Fibroblast of skin of left biceps (primary cell): ENCODE measurements at places on chromosomes 6 and 20.

DNA sequence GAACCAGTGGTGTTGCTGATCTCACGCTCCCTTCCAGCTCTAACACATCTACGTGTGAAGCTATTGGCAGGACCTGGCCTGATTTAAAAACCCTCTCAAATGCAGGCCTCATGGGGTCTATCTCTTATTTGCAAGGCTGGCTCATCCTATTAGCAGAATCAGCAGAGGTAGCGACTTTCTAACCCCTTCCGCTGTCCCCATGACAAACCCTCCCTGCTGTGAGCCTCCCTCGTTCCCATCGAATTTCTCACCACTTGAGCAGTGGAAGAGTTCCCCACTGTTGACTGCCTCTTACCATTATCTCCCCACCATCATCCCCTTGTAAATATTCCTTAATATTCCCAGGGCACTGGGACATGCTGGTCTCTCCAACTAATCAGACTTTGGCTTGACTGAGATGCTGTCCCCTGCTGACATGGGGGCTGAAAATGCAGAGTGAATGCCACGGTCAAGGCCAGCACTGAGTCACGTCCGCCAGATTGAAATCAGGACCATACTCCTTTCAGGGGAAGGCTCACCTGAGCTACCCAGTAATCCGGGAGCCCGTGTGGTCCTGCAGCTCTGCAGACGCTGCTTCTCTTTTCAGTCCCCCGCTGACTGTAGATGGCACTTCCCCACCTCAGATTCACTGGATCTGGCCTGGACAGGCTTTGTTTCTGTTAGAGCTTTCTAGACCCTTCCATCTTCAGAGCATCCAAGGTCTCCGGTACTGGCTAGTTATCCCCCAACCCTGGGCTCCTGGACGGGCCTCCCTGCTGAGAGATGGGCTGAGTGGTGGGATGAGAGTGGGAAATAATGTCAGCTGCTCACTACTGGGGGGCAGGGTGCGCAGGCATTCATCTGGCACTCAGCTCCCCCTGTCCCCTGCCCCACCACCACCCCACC, 23.1 kb downstream of the AAR2 start:
- no peak for DNase-seq

DNA sequence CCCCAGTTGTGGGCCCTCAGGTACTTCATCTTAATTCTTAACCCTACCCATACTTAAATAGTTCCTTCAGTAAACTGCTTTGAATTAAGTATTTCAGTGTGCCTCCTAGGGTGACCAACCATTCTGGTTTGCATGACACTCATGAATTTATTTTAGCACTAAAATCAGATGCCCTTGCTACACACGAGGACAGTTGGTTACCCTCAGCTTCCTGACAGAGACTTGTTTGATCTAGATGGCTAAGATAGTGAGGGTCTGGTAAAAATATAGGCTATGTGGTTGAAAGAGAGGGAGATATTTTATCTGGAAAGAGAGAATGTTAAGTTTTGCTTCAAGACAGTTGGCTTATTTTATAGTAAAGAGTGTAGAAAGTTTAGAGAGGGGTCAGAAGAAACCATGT, 10.6 kb downstream of the PGK2 start:
- no peak for DNase-seq

DNA sequence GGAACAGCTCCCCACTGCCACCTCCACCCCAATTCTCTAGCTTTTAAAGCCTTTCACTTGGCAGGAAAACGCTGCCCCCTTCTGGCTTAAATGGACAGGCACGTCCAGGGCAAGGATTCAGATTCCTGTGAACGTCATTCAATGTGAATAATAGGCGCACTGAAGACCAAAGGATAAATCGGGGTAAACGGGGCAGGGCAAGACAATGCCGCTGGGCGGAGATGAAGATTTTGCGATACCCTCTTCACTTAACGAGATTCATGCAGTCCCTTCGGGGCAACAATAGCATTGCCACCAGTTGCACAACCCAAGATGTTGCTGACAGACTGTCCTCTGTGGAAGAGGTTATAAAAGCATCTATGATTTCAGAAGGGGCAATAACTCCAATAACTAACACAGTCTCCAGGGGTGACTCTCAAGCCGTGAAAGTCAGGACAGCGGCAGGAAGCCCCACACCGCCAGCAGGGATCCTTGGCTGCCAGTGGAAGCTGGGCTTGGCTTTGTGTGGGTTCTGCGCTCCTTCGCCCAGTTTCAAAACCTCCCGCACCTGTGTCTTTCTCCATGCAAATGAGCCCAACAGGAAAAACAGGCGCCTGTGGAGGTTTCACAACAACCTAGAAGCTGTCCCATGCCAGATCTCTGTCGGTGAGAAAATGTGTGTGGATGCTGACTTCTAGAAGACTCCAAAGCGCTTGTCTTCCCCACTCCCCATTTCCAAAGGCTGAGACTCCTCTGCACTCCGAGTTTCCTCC, 291.8 kb downstream of the BMP7 start:
- peak; percentile 17 for DNase-seq

GRCh38 chr20:40686893-40687292, 2.1 kb downstream of the MAFB start:
- DNase-seq: no peak

- no peak for DNase-seq
These were observed 27.1 kb downstream of the ULBP1 start for GRCh38 chr6:149990661-149991471.

- DNase-seq: no peak
These were observed 121.1 kb downstream of the CDC5L start for GRCh38 chr6:44508646-44509045.

- DNase-seq: no peak
These were observed 3.2 kb upstream of the MCCD1 start for GRCh38 chr6:31525553-31525931.

DNA sequence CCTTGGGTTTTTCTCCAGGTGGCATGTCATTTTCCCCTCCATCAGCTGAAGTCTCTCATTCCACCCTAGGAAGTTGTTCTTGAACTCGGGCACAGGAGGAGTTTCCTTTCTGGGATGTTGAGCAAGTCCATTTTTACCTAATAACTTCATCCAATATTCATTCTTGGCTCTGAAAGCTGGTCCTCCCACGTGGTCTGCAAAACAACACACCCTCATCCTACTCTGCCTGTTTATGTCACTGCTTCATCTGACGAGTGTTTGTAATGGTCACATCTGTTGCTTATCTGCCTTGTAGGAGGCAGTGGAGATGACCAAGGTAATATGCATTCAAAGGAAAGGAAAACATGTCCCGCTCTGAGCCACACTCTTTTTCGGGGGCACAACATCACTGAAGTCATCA, 41.7 kb upstream of the AIG1 start:
- DNase-seq: no peak

- no peak for DNase-seq
These were observed 15.7 kb downstream of the GSTA3 start for GRCh38 chr6:52893803-52894202.

- DNase-seq: no peak
These were observed 2.5 kb downstream of the TTPAL start for GRCh38 chr20:44478206-44478605.

- no peak for DNase-seq
These were observed 11.7 kb downstream of the SFT2D1 start for GRCh38 chr6:166330612-166331011.

DNA sequence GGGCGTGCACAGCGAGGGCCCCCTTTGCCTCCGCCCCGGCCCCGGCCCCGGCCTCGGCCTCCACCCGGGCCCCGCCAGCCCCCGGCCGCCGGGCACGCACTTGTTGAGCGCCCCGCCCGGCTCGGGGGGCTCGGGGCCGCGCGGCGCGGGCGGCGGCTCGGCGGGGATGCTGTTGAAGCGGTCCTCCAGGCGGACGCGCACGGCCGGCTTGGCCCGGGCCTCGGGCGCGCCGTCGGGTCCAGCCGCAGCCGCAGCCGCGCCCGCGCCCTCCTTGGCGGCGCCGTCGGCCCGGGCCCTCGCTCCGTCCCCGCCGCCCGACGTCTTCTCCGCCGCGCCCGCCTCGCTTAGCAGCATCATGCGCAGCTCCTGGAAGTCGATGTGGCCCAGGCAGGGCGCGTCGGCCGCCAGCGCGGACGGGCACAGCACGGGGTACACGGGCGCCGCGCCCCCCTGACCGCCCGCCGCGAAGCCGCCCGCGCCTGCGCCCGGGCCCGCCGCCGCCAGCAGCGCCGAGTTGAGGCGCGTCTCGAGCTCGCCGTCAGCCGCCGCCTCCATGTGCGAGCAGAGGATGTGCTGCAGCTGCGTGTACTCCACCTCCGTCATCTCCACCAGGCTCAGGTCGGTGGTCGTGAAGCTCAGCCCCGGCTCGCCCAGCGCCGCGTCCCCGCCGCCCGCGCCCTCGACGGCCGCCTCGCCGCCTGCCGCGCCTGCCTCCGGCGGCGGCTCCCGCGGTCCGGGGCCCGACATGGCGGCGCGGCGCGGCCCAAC, 514 bp downstream of the TCFL5 start:
- DNase-seq: no peak

DNA sequence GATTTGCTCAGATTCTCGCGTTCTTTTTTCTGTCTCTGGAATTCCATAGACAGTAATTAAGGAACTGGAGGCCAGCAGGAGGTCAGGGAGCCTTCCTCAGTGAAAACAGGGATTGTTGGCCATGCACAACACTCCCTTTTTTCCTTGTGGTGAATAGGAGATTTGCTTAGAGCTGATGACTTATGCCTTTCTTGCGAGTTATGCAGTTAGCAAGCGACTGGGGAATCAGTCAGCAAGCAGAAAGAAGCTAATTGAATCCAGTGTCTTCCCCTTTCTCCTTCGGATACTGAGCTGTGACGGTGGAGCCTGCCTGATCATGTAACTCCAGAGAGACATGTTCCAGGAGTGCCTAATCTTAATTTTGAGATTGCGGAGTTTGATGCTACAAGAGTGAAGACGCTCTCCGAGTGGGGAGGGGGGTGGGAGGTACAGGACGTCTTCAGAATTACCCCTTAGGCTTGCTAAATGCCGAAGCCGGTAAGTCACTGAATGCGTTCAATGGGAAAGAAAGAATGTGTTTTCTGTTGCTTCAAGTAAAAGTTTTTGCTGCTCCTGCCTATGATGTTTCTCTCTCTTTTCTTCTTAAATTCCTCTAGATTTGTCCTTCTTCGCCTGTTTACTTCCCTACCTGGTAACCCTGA, 165.9 kb downstream of the SASH1 start:
- no peak for DNase-seq

DNA sequence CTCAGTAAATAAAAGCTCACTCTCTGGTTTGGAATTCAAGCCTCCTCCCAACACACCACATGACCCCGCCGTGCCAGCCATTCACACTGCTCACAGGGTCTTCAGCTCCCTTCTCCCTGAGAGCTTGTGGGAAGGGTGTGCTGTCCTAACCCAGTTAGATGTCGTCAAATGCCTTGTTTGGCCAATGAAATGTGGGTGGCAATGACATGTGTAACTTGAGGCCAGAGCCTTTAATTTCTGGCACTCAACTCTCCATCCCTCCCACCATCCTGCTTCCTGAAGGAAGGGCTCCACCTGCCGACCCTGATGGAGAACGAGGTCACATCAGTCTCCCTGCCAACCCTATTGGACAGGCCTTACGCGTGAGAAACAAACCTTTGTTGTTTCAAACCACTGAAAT, 224.5 kb upstream of the AGPAT4 start:
- no peak for DNase-seq

- DNase-seq: no peak
These were observed 19.1 kb downstream of the SYNJ2 start for GRCh38 chr6:158000530-158001307.

DNA sequence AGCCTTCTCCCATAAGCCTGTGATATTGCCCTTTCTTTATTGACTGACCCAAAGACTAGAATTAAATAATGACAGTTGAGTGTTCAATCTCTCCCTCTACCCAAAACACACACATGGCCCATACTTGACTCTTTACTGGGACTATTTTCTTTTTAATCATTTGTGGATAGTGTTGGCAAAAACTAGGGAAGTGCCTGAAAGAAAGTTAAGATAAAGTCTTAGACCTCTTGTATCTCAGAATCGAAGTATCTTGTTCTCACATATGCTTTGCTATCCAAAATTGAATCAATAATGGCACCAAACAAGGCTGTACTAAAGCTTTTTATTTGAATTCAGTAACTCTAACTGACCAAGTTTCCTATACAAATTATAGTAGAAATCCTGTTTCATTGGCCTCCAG, 19.0 kb downstream of the TMEM244 start:
- no peak for DNase-seq

DNA sequence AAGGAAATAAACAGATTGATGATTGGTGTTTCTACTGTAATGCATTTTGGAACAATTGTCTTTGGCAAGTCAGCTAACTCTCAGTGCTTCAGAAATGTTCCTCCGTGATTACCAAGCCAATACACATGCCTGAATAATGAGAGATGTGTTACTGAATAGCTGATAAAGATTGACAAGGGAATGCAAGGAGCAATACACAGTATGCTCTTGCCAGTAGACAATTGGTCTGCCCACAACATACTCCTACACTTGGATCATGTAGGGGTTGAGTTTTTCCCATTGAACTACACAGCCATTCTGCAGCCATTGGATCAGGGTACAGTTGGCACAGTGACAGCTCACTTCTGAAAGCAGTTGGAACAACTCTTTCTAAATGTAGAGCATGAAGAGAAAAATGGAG, 5.6 kb upstream of the GJB7 start:
- DNase-seq: no peak

- DNase-seq: no peak
These were observed 420 bp upstream of the MCCD1 start for GRCh38 chr6:31528307-31528777.

GRCh38 chr6:101083533-101084175, 202.5 kb upstream of the ASCC3 start:
- peak; percentile 16 for DNase-seq

GRCh38 chr6:34568341-34569201, 12.4 kb upstream of the SPDEF start:
- DNase-seq: no peak

DNA sequence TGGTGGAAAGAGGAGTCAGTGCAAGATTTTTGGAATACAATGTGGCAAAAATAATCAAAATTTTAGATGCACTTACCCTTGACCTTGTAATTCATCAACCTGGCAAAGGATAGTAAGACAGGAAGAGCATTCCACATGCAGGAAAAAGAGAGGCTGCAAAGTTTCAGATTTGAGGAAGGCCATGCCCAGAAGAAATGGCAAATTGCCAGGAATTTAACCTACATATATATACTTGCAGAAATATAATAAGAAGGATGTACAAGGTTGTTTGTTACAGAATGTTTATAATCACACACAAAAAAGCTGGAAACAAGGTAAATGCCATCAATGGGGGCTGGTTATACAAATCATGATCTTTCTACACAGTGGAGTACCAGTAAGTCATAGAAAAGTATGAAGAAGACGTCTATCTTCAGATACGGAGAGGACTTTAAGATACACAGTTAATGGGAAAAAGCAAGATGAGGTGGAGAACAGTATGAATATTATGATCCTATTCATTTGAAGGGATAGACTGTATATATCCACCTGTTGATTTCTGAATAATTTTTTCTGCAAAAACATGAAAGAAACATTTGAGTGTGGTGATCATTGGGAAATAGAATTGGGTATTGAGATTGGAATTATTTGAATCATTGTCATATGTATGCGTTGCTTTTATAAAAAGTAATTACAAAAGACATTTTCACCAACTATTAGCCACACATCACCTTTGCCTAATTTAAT, 253.8 kb downstream of the TBC1D7 start:
- no peak for DNase-seq

- no peak for DNase-seq
These were observed 5.3 kb downstream of the ANKRD6 start for GRCh38 chr6:89438248-89438647.
